ENCODE measurements at places on chromosomes 12 and 14.

DNA sequence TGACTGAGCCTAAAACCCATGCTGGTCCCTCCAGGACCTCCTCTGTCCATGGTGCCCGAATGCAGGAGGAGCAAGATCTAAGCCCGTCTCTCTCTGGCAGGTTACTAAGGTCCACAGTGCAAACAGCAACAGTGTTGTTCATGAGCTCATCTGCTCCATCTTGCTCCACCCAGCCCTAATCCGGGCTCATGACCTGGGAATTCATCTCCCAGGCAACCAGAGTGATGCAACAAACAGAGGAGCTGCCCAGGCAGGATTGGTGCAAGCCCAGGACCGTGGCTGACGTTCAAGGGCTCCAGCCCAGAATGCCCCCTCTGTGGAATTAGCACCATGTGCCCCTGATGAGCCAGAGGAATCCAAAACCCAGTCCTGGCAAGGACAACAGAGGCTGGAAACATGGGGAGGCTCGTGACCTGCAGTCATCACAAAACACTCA lies 29.9 kb downstream of the HSPB8 start:
- no peak for DNase-seq

- DNase-seq: no peak
Measured at GRCh38 chr12:51198568-51199365, 19.1 kb downstream of the POU6F1 start.

GRCh38 chr12:62703011-62703380 lies 232.0 kb downstream of the PPM1H start:
- DNase-seq: no peak

- no peak for DNase-seq
Measured at GRCh38 chr14:29255692-29256091, 489.1 kb downstream of the FOXG1 start.

- DNase-seq: no peak
Measured at GRCh38 chr12:95767703-95768102, 22.9 kb downstream of the NTN4 start.

GRCh38 chr12:79725987-79726386 lies 35.2 kb upstream of the PAWR start:
- peak; percentile 45 for DNase-seq
